ENCODE measurements at places on chromosomes 7 and 10. TPM values are rescaled to one million over a fixed set of nuclear protein-coding genes. Genes with fewer than 3 reads are reported as not detected.
A peak's percentile ranks its signal among the peaks of the same experiment; 100 is the strongest.

- H3K4me3 ChIP-seq, result no peak overlapping the region
- peaks cover 50% of the 10 kb centered on the region for H3K4me1 ChIP-seq
- no peak for DNase-seq
- no peak overlapping the region for H3K27ac ChIP-seq
- H3K27me3 ChIP-seq, result no peaks in the 10 kb centered on the region
- peaks cover 36% of the 10 kb centered on the region for H3K36me3 ChIP-seq
Observed at GRCh38 chr7:30501264-30501663, 3.4 kb downstream of the GGCT start.

CTAGE6 gene
- 0.42 TPM for total RNA-seq

- peak overlapping the region; percentile 1 for H3K27ac ChIP-seq
- no peak for DNase-seq
- H3K4me1 ChIP-seq, result peaks cover 5% of the 10 kb centered on the region
- no peak overlapping the region for H3K4me3 ChIP-seq
- peaks cover 4% of the 10 kb centered on the region for H3K27me3 ChIP-seq
Observed at GRCh38 chr10:88670497-88670896, 6.3 kb downstream of the LIPF start.

GRCh38 chr7:107085180-107085579 is 40.7 kb downstream of the PRKAR2B start:
- DNase-seq, result no peak
- H3K36me3 ChIP-seq, result no peaks in the 10 kb centered on the region
- H3K27me3 ChIP-seq, result no peaks in the 10 kb centered on the region
- no peak overlapping the region for H3K4me3 ChIP-seq
- no peaks in the 10 kb centered on the region for H3K4me1 ChIP-seq

- no peaks in the 10 kb centered on the region for H3K4me1 ChIP-seq
- H3K36me3 ChIP-seq, result no peaks in the 10 kb centered on the region
- H3K27me3 ChIP-seq, result no peaks in the 10 kb centered on the region
Observed at GRCh38 chr7:13148548-13148947, 461.1 kb downstream of the ARL4A start.

GRCh38 chr7:42144604-42145003 is 92.4 kb downstream of the GLI3 start:
- H3K4me1 ChIP-seq, result no peaks in the 10 kb centered on the region
- H3K27ac ChIP-seq, result no peak overlapping the region
- H3K36me3 ChIP-seq, result no peaks in the 10 kb centered on the region
- no peak overlapping the region for H3K4me3 ChIP-seq
- peaks cover 7% of the 10 kb centered on the region for H3K27me3 ChIP-seq

- H3K4me3 ChIP-seq, result no peak overlapping the region
- no peak for DNase-seq
- no peak overlapping the region for H3K27ac ChIP-seq
- no peaks in the 10 kb centered on the region for H3K4me1 ChIP-seq
- no peaks in the 10 kb centered on the region for H3K36me3 ChIP-seq
- peaks cover 4% of the 10 kb centered on the region for H3K27me3 ChIP-seq
Observed at GRCh38 chr7:27409776-27410175, 167.2 kb downstream of the EVX1 start.
